ENCODE measurements at places on chromosomes 6 and 20.

DNA sequence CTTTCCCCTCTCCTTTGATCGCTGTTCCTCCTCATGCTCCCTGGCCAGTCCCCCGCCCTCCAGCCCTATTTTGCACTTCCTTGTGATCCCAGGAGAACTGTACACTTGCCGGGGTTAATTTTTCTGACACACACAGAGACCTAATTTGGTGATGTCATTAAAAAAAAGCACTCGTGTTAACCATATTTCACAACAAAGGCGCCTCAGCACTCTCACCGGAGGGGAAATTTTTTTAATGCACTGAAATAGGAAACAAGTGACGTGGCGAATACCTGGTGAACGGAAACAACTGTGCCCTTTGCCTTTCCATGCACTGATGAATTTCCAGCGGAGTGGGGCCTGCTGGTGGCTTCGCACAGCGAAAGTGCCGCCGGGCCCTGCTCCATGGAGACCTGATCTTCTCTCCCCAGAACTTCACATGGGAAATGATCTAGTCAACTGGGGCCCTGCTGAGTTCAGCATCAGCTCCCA is 53.9 kb upstream of the TAGAP start:
- DNase-seq, result no peak

DNA sequence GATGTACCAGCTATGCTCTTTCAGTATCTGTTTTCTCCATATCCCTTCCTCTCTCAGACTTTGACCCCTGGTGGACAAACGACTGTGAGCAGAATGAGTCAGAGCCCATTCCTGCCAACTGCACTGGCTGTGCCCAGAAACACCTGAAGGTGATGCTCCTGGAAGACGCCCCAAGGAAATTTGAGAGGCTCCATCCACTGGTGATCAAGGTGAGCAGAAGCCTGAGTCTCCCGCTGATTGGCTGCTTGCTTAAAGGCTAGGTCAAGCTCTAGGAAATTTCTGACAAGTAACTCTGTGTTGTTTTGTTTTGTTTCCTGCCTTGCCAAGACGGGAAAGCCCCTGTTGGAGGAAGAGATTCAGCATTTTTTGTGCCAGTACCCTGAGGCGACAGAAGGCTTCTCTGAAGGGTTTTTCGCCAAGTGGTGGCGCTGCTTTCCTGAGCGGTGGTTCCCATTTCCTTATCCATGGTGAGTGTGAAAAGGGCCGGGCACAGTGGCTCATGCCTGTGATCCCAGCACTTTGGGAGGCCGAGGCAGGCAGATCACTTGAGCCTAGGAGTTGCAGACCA is 28.6 kb downstream of the C6orf89 start:
- no peak for DNase-seq

DNA sequence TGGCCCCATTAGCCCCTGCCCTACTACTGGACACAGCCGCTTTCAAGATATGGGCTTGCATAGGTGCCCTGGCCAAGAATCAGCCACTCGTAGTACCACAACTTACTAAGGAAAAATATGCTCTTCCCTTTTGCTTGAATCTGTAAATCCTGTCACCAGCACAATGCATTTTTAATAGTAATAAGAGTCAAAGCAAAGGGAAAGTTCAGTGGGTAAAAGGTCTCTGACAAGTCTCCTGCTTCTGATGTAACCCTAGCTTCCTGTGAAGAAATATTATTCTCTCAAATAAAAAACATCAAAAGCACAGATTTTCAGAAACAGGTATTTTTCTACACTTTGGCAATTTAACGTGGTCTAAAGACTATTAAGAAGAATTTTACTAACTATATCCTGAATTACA is 373.8 kb downstream of the GJA1 start:
- no peak for DNase-seq

- no peak for DNase-seq
Observed at GRCh38 chr20:57460781-57461465, 64.0 kb downstream of the CTCFL start.

GRCh38 chr6:81614292-81614691 is 138.2 kb downstream of the TENT5A start:
- peak; percentile 28 for DNase-seq

GRCh38 chr6:1815827-1816452 is 206.2 kb downstream of the FOXC1 start:
- DNase-seq, result no peak

DNA sequence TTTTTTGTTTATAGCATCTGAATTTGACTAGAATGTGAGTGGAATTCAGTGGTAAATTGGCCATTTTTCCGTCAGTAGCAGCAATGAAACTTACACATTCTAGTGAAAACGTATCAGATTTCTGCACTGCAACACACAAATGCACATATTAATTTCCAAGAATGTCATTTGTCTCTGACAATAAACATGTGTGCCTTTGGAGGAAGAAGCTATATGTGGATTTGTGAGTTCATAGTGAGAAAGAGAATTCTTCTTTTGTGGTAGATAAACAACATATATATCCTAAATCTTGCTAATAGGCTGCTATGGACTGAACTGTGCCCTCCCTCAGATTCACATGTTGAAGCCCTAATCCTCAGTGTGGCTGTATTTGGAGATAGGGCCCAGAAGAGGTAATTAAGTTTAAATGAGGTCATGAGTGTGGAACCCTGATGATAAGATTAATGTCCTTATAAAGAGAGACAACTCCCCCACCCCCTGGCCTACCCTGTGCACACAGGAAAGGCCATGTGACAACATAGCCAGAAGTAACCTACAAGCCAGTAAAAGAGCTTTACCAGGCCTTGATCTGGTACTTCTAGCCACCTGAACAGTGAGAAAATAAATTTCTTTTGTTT is 200.2 kb upstream of the EYA4 start:
- no peak for DNase-seq

GRCh38 chr20:47127999-47128398 is 228.5 kb downstream of the ZMYND8 start:
- no peak for DNase-seq

DNA sequence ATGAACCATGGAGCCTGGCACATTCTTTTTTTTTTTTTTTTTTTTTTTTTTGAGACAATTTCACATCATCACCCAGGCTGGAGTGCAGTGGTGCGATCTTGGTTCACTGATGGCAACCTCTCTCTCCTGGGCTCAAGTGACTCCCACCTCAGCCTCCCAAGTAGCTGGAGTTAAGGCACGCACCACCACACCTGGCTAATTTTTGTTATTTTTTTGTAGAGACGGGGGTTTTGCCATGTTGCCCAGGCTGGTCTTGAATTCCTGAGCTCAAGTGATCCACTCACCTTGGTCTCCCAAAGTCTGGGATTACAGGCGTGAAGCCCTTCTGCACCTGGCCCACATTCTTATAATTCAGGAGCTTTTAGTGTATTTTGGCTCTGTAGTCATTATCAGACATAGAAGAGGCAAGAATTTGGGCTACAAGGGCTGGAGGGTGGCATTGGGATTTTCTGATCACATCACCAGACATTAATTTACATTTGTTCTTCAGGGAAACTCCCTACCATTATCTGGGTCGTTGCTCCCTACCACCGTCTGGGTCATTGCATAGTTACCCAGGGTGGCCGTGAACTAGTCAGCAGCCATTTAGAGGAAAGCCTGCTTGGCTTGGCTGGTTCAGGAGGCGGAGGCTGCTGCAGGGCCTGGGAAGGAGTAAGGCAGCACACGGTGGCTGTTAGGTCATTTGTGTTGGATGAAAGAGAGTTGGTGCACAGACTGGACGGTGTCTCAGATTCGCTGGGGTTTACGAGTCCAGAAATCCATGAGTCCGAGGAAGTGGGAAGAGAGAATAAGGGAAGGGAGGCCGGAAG is 17.6 kb downstream of the ARID1B start:
- no peak for DNase-seq

DNA sequence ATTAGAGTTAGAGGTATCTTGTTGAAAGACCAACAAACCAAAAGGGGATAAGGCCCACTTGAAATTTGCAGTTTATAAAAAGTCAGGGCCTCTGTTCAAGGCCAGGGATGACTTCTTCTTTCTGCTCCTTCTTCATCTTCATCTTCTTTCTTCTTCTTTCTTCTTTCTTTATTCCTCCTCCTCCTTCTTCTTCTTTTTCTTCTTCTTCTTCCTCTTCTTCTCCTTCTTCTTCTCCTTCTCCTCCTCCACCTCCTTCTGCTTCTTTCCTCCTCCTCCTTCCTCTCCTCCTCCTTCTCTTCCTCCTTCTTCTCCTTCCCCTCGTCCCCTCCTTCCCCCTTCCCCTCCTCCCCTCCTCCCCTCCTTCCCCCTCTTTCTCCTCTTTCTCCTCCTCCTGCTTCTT is 18.4 kb upstream of the ZNF292 start:
- no peak for DNase-seq

GRCh38 chr6:40611434-40611833 is 24.3 kb upstream of the LRFN2 start:
- no peak for DNase-seq

DNA sequence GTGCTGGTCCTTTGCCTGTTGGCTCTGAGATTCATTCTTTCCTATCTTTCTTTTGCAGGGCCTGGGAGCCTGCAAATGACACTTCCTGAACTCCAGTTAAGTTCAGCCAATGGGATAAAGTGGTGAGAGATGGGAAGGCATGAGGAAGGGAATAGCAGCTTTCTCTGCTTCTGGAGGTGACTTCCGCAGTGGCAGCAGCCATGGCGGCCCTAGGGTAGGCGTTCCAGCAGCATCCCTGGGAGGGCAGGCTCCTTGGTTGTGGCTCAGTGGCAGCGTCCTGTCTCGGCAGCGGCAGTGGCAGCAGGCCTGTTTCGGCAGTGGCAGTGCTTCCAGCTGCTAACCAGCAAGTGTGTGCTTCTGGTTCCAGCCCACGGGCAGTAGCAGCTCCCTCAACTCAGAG is 7.3 kb upstream of the MDFI start:
- DNase-seq, result no peak

- DNase-seq, result no peak
Observed at GRCh38 chr6:22059126-22059525, 237.7 kb downstream of the PRL start.

- no peak for DNase-seq
Observed at GRCh38 chr6:1720620-1721322, 111.1 kb downstream of the FOXC1 start.

- no peak for DNase-seq
Observed at GRCh38 chr20:38294076-38294591, 9.8 kb upstream of the BPI start.

DNA sequence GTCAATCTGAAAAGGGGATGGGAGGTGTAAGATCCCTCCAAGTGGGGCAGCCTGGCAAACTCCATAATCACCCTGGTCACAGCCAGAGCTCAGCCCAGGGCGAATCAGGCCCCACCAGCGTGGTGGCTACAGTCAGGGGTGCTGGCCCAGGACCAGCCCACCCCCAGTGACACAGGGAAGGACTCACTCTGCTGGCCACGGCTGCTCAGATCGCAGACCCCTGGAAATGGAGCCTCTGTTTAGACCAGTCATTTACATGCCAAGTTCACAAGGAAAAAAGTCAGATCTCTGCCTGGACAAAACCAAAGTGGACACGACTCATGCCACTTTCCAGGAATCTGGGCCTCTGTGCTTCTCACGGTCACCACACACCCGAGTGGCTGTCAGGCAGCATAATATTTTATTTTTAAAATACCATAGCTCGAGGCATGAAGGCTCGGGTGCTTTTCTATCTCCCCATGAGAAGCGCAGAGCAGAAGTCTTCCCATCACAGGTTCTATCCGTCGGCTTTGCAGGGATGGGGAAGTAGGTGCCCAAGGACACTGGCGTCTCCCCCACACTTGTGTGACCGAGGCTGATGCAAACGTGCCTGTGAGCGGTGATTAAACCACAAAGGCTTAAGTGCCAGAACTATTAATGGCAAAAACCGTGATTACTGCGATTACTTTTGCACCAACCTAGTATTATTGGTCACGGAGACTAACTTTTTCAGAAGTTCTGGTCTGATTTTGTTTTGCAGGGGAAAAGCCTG is 13.0 kb downstream of the PXDC1 start:
- no peak for DNase-seq

DNA sequence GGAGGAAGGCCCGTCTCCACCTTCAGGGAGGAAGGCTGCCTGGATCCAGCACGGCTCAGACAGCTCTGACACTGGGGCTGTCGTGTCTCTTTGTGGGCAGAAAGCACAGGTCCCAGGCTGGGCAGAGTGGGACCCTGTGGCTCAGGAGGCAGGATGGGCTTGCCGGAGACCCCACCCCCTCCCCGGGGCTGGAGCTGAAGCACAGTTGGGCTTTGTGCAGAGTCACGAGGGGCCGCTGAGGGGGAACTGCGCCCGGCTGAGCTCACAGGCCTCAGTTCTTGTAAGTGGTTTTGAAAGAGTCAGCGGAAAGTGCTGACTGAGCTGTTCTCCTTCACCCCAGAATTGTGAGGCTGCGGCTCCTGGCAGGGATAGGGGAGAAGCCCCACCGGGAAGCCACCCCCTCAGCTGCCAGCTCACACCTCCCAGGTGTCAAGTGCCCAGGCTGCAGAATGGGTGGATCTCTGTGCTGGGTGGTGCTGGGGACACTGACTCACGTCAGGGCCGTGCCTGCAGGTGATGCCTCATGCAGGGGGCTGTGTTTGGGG is 145.5 kb upstream of the RNF24 start:
- peak; percentile 64 for DNase-seq

DNA sequence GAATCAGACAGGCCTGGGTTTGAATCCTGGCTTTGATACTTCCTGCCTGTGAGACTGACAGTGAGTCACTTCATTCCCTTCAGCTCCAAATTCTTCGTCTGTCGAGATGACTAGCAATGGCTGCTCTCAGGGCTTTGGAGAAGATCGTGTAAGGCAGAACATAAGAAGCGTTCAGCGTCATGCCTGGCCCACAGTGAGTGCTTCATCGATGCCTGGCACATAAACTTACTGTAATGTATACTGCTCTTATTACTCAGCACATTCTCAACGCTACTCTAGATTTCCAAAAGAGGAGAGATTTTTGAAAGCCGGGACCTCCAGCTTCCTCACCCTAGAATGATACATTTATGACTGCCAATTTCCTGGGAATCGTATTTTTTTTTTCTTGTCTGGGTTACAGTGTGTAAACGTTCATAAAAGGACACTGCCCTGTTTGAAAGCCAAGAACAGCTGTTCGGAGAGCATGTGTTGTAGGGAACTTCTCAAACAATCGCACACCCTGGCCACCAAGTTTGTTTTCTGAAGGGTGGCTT is 16.2 kb upstream of the BCAS1 start:
- peak; percentile 69 for DNase-seq

DNA sequence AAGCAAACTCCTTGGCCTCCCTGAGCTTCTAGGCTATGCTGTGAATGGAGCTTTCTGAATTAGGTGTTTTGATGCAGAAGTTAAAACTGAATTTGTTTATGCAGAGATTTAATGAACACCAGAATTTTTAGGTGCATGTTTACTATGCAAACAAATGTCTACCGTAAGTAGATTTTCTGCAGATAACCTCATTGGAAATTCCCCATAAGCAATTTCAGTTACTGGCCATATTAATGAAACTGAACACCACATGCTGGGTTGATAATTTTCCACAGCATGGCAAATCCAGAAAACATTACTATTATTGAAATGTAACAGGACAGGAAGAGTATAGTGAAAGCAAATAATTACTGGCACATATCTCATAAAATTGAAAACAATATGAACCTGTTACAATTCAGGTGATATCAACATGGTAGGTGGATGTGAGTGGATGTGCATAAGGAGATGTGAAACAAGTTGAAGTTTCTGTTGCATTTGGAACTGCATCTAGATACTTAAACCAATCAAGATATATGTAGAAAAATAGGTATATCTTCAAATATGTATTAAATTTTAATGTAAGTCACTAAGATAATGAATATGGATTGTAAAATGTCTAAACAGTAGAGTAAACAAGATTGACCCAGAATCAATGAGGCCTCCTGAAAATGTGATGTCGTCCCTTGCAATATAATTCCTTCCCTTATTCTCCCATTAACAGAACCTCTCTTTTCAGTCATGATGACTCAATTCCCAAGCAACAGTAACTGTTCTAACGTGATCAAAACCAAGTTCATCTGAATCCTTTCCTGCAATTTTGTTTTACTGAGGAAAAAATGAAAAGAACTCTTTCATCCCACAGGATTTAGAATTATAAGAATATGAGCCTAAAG is 11.0 kb downstream of the PTCHD4 start:
- no peak for DNase-seq

GRCh38 chr6:75296811-75297779 is 12.5 kb upstream of the TMEM30A start:
- peak; percentile 73 for DNase-seq

All from fibroblast of skin of right quadriceps (primary cell).